Stimulated activated CD8-positive, alpha-beta memory T cell treated with anti-CD3 and anti-CD28 coated beads, Interleukin-12 subunit alpha, Interleukin-12 subunit beta, amount 100 ng/mL, for 1 hour (primary cell): ENCODE measurements at places on chromosomes 11 and 22.

GRCh38 chr11:113240389-113240788, 74.0 kb upstream of the TTC12 start:
- no peak for DNase-seq

- DNase-seq: no peak
Observed at GRCh38 chr11:69215784-69216415, 60.2 kb downstream of the SMIM38 start.

GRCh38 chr22:24698266-24698926, 76.1 kb downstream of the PIWIL3 start:
- no peak for DNase-seq

GRCh38 chr22:37177221-37177620, 10.8 kb downstream of the C1QTNF6 start:
- no peak for DNase-seq

GRCh38 chr11:15291885-15292284, 177.2 kb downstream of the INSC start:
- no peak for DNase-seq

DNA sequence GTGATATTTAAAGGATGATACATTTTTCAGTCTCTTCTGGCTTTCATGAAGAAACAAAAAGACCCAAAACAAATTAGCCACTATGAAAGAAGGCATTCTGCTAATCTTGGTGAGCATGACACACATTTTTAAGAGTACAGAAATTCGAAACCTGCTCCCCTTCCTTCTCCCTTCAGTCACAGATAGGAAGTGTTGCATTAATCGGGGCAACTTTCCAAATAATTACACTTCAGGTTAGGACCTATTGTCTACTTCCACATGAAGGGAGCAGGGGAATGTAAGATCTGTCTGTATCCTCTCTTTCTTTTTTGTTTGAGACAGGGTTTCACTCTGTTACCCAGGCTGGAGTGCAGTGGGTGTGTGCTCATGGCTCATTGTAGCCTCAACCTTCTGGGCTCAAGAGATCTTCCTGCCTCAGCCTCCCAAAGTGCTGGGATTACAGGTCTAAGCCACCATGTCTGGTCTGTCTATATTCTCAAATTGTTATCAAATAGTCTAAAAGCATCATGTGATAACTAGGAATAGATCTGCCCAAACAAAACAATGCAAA, 45.8 kb downstream of the NCAM1 start:
- DNase-seq: no peak

DNA sequence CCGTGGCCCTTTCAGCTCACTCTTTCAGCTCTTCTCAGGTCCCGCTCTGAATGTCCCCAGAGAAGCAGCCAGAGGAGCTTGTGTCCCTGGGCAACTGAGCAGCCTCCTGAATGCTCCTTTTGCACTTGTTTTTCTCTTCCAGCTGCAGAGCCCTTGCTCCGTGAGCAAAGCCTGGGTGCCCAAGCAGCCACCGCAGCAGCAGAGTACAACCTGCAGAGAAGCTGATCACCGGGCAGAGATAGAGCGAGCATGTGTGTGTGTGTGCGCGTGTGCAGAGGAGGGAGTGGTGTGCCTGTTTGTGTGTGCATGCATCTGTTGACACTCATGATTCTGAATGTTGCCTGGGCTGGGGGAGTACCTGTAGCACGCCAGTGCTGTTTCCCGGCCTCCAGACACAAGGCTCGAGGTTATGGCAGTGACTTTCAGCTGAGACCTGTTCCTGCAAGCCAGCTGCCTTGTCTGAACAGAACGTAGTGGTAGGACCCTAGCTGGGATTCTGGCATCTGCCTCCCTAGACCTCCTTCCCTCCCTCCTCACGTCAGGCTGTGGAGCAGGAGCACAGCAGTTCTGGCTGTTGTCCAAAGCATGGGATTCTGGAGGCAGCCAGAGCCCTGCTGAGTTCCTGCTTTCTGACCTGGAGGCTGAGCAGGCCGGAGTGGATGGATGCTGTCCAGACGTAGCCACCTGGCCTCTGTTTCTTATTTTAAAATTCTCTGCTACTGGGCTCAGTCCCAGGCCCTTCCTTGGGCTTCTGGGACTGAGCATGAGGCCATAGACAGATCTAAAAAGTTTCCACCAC, 4.5 kb upstream of the MAPK8IP1 start:
- DNase-seq: no peak

- DNase-seq: no peak
Observed at GRCh38 chr22:49540913-49541692, 286.6 kb downstream of the BRD1 start.

DNA sequence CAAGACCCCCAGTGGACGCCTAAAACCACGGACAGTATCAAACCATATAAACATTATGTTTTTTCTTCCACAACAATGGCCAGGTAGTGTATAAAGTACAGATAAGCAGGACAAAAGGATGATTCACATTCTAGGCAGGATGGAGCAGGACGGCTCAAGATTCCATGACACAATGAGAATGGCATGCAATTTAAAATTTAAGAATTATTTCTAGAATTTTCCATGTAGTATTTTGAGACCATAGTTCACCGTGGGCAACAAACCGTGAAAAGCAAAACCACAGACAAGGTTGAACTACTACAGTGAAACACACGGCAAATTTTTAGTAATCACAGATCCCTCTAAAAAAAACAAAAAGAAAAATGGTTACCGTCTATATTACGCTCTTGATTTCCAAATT, 7.5 kb downstream of the NARS2 start:
- DNase-seq: no peak

- no peak for DNase-seq
Observed at GRCh38 chr22:44603767-44604166, 98.2 kb upstream of the PRR5 start.
